SK-N-MC (cell line): ENCODE measurements at places on chromosomes 6 and 20.

- DNase-seq = no peak
Measured at GRCh38 chr20:33830371-33830770, 19.2 kb downstream of the CHMP4B start.

DNA sequence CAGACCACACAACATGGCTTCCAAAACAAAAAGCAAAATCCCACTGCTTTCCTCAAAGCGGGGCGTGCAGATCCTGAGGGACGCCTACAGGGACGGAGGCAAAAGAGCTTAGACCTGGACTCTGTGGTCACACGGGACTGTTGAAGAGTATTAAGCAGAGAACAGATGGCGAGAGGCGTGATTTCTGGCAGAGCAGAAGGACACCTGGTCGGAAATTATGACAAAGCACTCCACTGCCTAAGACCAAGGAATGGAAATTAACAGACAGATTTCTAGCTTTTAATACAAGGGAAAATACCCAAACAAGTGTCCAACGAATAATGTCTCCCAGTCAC lies 15.4 kb downstream of the CST7 start:
- DNase-seq = no peak

DNA sequence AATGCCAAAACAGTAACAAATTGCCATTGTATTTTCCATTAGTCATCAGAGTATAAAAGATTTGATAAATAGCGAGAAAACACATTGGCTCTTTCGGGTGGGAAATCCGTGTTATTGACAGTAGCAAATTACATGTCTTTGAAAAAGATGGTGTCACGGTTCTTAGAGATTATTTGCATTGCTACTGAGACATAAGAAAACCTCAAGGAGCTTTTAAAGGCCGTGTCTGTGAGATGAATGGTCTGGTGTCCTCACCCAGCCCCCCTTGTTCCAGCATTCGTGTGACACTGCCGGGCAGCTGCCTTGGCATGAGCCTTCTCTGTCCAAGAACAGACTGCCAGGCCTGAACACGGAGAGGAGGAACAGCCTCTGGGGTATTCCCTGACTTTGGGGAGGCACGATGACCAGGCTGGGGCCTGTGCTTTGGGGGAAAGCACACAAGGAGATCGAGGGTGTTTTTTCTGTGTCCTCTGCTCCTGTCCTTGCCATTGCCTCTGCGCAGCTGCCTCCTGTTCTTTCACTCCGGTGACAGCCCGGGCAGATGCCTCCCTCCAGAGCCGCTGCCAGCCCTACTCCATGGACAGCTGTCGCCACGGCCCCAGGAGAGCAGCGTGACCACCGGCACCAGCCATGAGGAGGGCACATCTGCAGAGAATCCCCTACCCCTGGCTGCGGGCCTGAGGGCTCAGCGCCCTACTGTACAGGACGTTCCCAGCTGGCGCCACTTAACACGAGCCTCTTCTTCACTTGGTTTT lies 167.7 kb upstream of the CDYL start:
- no peak for DNase-seq

GRCh38 chr6:4313044-4313686 lies 177.8 kb upstream of the ECI2 start:
- DNase-seq = no peak

DNA sequence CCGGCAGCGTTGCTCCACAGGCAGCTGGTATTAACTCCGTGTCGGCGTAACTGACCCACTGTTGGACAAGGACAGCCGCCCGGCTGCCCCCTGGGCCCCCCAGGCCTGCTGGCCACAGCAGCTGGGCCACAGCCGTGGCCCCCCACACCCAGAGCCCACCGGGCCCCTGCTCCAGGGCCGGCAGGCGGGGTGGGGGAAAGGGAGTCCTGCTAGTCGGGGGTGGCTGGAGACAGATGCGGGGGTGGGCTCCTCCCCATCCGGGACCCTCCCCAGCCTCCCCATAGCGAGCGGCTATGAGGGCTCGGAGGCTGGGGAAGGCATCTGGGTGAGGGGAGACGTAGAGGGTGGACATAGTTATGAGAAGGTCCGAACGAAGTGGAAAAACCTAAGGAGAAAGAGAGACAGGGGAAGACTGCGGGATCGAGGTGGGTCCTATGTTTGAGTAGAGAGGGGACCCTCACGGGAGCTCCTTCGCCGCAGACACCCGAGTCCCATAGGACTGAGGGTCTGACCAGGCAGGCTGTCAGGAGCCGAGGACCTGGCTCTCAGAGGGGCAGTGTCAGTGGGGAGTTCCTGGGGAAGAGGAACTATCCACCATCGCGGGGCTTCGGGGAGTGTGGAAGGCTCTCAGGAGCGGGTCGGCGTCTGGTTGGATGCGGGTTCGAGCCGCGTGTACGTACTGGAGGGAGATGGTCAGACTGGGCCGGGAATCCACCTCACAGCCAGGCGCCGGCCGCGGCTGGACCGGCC lies 511 bp downstream of the VARS1 start:
- DNase-seq = no peak

- DNase-seq = no peak
Measured at GRCh38 chr6:109610590-109610989, 80.4 kb downstream of the AK9 start.

GRCh38 chr20:15544742-15545141 lies 1028.5 kb downstream of the KIF16B start:
- no peak for DNase-seq

- DNase-seq = no peak
Measured at GRCh38 chr6:27128311-27129094, 119.0 kb upstream of the PRSS16 start.

DNA sequence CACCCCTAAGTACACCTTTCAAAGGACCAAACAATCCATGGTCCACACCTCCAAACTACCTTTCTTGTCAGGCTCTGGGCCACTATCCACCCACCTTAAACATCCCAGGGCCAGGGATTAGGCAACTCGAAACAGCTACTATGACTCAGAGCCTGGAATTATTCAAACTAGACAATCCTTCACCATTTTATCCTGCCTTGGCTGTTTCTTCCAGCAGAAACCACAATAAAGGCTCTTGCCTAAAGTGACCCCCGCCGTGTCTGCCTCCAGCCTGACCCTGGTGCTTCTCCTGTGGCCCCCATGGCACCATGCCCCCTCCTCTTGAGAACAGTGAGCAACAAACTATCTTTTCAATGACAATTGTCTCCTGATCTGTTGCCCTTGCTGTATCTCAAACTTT lies 195.5 kb downstream of the EPM2A start:
- no peak for DNase-seq

DNA sequence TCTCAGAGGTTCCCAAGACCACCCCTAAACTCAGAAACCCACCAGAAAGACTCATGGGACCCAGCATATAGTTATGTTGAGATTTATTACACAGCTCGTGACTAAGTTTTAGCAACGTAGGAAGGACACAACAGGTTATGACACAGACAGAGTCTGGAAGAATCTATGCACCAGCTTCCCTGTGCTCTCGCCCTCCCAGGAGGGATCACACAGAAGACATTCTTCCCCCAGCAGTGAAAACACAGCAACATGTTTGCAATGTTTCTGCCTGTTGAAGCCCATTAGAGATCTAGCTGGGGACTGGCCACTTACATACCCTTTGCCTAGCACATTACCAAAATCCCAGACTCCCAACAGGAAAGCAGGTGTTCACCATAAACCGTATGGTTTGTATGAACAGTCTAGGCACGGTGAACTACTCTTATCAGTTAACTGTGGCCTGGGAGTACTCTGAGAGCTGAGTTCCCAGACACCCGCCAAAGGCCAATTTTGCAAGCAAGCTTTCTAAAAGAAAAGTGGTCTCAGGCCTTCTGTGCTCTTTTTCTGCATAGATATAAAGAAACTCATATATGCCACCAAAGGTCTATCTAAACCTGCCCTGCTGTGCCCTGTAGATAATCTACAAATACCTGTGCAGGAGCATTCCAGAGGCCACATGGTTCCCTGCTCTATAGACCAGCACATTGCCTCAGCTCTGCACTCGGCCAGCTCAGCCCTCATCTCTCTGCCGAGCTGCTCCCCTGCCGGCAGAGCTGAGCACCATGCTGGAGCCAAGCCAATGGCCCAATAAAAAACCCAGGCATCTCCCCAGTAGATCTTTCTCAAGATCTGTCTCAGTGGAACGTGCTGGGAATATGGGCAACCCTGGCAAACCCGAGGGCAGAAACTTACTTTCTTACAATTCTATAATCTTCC lies 69.6 kb upstream of the SMIM28 start:
- no peak for DNase-seq

GRCh38 chr6:26340066-26340465 lies 24.9 kb upstream of the BTN3A2 start:
- DNase-seq = no peak

GRCh38 chr20:33803921-33804337 lies 7.2 kb upstream of the CHMP4B start:
- DNase-seq = no peak
